Heart right ventricle (tissue), 16 donors: ENCODE measurements at places on chromosomes 6 and 20. TPM values are rescaled to one million over a fixed set of nuclear protein-coding genes. Genes with fewer than 3 reads are reported as not detected.

DNA sequence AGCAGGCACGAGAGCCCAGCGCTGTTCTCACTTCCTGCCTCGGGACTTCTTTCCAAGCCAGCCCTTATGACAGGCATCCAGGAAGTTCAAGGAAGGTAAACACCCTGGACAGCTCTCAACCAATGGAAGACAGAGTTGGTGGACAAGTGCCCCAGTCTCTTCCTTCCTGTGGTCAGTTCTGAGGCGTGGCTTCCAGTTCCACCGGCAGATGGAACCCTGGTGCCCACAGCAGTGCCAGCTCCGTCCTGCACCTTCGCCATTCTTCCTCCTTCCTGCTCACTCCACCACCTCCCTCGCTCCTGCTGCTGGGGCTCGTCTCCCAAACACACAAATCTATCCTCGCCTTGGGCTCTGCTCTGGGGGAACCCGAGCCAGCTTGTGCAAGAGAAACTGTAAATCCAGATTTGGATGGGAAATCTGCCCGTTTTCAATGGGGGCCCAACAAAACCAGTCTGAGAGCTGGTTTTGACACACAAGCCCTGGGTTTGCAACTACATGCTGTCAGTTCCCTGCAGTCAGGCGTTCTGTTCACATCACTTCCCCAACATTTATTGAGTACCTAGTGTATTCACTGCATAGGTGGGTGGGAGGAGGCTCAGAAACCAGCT lies 162.7 kb downstream of the GRM4 start:
- no peaks in the 10 kb centered on the region for H3K4me1 ChIP-seq
- H3K27me3 ChIP-seq = peaks cover 25% of the 10 kb centered on the region
- H3K4me3 ChIP-seq = no peak overlapping the region
- H3K27ac ChIP-seq = no peak overlapping the region
- H3K36me3 ChIP-seq = no peaks in the 10 kb centered on the region

GRCh38 chr20:25142435-25142834 lies 53.1 kb upstream of the ENTPD6 start:
- H3K36me3 ChIP-seq = no peaks in the 10 kb centered on the region
- no peaks in the 10 kb centered on the region for H3K4me1 ChIP-seq
- DNase-seq = no peak

- H3K27me3 ChIP-seq = no peaks in the 10 kb centered on the region
- peaks cover 82% of the 10 kb centered on the region for H3K4me1 ChIP-seq
Observed at GRCh38 chr20:57393321-57394120, 2.3 kb downstream of the RBM38 start.

DNA sequence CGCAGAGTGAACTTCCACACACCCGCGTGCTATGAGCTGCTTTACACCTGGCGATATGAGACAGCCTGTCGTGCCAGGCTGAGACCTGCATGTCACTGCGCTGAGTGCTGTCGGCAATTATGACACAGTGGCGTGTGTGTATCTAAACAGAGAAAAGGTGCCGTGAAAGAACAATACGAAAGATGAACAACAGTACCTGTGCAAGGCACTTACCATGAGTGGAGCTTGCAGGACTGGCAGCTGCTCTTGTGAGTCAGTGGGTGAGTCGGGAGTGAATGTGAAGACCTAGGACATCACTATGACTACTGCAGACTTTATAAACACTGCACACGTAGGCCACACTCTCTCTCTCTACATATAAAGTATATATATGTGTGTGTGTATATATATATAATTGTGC lies 68.5 kb upstream of the DUSP22 start:
- H3K4me1 ChIP-seq = peaks cover 4% of the 10 kb centered on the region
- no peaks in the 10 kb centered on the region for H3K36me3 ChIP-seq
- no peak for DNase-seq
- H3K27me3 ChIP-seq = no peaks in the 10 kb centered on the region
- H3K27ac ChIP-seq = no peak overlapping the region
- no peak overlapping the region for H3K4me3 ChIP-seq

Gene DSTN
- total RNA-seq = 692 TPM

Gene CAGE1
- total RNA-seq = not detected

Gene BPIFB1
- total RNA-seq = not detected

Gene PRPH2
- 0.70 TPM for total RNA-seq

DNA sequence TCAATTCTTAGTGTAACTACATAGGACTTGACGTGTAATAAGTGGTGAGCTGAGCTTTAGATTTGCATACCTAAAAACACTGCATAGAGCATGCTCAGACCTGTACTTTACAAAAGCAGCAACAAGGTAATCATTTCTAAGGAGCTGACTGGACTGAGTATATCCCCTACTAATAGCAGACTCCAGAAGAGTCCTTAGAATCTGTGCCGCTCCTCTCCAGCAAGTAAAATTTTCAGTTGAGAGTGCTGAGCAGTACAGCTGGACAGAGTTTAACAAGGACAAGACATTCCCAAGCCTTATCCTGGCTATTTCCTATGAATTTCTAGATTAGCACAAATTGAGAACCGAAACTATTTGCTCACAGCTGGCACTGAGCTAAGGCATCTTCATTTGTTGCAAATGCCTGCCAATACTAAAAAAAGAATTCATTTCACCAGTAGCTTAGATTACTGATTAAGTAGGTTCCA lies 26.1 kb upstream of the KLHL31 start:
- H3K4me1 ChIP-seq = peaks cover 22% of the 10 kb centered on the region
- no peaks in the 10 kb centered on the region for H3K36me3 ChIP-seq
- no peak overlapping the region for H3K27ac ChIP-seq
- H3K4me3 ChIP-seq = no peak overlapping the region
- no peaks in the 10 kb centered on the region for H3K27me3 ChIP-seq
- no peak for DNase-seq

Gene LZTS3
- total RNA-seq = 7.1 TPM

DNA sequence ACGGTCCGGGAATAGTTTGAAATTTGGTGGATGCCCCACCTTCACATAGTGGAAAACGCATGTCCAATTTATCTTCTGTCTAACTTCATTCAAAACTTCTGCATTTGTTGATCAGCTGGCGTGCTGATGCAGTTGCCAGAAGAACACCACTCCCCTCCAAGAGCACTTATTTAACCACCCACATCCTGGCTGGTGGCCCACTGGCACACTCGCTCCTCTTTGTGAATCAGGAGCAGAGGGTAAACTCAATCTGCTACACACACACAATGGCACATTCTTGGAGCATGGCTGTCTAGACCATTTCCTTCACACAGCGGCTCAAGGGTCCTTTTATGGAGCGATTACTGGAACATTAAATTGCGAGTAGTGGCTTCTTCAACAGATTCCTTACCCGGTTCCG lies 55.1 kb upstream of the CEP162 start:
- no peaks in the 10 kb centered on the region for H3K4me1 ChIP-seq
- H3K36me3 ChIP-seq = no peaks in the 10 kb centered on the region
- H3K27ac ChIP-seq = no peak overlapping the region
- no peak for DNase-seq
- no peak overlapping the region for H3K4me3 ChIP-seq

Gene PHIP
- 16.8 TPM for total RNA-seq

Gene MUC22
- 0.09 TPM for total RNA-seq

DNA sequence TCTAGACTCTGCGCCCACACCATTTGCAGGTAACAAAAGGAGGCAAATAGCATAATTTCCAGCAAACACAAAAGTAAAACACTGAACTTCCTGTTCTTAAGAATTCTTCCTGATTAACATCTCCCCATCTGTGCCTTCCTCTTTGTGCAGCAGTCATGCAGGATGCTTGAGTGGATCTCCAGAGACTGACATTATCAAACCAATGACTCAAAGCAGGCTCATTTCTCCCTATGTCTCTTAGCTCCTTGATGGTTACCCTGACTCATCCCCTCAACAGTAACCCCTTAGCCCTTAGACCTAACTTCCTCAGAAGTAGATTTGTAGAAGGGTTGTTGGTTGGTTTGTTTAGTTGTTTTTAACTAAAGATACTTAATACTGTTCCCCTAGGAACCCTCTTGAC lies 137.0 kb upstream of the RIN2 start:
- DNase-seq = no peak
- no peaks in the 10 kb centered on the region for H3K27me3 ChIP-seq
- H3K27ac ChIP-seq = no peak overlapping the region
- H3K4me1 ChIP-seq = no peaks in the 10 kb centered on the region
- no peaks in the 10 kb centered on the region for H3K36me3 ChIP-seq

DNA sequence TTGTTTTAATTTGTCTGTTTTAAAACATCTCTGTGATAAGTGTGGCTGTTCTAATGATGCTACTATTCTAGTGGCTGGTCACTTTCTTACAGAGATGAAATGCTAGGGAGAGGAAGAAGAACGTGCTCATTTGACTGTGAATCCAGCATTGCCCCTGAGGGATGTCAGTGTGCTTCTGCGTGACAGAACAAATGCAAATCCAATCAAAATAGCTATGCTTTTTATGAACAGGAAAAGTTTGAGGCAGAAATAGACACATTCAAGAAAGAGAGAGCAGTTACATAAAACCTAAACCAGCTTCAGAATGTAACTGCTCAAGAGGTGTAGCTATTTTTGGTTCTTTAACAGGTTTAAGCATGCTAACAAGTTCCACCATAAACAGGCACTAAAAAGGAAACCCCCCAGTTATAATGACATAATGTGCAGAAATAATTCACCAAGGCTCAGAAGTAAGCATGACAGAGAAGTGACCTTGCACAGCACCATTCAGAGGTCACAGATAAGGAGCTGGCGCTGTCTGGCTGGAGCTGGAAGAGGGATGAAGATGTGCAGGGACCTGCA lies 385.3 kb downstream of the EPM2A start:
- no peak overlapping the region for H3K27ac ChIP-seq
- H3K4me1 ChIP-seq = no peaks in the 10 kb centered on the region
- DNase-seq = no peak

GRCh38 chr20:11826334-11826733 lies 91.4 kb upstream of the BTBD3 start:
- no peaks in the 10 kb centered on the region for H3K36me3 ChIP-seq
- DNase-seq = no peak
- no peaks in the 10 kb centered on the region for H3K27me3 ChIP-seq
- H3K4me1 ChIP-seq = peaks cover 5% of the 10 kb centered on the region
- H3K4me3 ChIP-seq = no peak overlapping the region

Gene HEY2
- 44.0 TPM for total RNA-seq
